ENCODE measurements at places on chromosomes 1 and 21.

DNA sequence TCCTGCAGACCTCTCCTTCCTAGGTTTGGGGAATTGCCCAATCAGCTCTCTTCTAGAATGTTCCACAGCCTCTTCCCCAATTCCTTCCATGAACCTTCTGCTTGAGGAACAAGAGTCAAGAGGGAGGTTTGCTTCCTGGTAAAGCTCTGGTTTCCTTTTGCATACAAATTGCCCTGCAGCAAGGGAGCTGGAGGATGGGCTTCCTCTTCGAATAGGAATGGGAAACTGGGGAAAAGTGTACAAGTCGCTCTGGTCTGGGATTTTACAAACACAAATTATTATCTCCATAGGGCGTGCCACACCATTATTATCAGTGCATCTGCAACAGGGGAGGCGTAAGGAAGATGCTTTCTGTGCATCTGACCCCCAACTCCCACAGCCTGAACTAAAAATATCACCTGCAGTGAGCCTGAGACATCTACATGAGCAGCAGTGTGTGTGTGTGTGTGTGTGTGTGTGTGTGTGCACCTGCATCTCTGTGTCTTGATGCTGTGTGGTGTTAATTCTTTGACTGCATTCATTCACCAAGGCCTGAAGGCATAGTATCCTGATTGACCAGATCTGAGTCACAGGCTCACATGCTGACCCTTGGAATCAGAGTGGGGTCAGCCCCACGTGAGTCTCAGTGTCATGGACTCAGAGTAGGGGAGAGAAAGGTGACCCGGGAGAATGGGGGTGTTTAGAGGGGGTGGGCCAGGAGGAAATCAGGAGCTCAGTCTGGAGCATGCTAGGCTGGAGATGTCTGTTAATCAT is 272.9 kb downstream of the KAZN start:
- no peak for DNase-seq

DNA sequence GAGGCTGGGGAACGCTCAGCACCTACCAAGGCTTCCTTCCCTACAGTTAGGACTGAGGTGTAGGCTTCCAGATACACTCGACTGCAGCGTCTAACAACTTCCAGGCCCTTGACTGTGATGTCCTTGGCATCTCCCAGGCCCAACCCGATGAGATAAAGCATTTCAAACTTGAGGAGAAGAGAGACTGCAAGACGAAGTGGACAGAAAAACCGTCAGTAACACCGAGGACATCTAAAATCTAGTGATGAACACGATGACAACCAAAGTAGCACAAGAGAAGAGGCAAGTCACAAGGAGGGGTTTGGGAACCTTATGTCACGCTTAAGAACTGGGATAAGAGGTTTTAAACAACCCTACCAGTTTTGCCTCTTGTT is 314 bp downstream of the DPH5 start:
- peak; percentile 11 for DNase-seq

- DNase-seq = no peak
These were observed 7.4 kb upstream of the DNMT3L start for GRCh38 chr21:44269090-44269489.

GRCh38 chr1:154808909-154809262 is 61.2 kb downstream of the KCNN3 start:
- no peak for DNase-seq

DNA sequence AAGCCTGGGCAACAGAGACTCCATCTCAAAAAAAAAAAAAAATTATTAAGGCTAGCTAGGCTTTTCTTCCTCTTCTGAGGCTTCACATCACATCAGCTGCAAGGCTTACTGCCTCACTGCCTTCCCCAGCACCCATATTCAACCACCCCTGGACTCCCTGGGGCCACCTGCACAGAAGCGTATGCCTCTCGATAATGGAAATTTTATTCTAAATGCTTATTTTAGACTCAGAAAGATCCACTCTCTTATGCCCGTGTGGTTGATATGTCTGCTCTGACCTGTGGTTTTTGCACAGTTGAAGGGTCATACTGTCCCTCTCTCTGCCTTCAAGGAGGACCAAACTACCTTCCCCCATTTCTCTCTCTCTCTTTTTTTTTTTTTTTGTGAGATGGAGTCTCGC is 1.5 kb upstream of the FCRLA start:
- DNase-seq = no peak

DNA sequence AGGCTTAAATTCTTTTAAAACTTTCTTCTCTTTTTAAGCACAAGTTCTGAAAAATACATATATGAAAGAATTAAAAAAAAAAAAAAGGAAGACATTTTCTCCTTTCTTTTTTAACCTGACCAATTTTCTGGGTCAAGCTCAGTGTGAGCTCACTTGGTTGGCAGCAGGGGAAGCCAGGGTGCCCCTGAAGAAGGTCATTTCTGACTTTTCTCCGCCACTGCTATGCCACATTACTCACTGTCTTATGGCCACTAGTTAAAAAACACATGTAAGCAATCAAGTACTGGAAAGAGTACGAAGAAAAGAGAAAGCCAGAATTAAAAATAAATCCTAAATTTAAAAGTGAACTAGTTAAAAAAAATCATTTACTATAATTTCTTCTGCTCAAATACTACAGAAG is 275.0 kb downstream of the NEGR1 start:
- no peak for DNase-seq

DNA sequence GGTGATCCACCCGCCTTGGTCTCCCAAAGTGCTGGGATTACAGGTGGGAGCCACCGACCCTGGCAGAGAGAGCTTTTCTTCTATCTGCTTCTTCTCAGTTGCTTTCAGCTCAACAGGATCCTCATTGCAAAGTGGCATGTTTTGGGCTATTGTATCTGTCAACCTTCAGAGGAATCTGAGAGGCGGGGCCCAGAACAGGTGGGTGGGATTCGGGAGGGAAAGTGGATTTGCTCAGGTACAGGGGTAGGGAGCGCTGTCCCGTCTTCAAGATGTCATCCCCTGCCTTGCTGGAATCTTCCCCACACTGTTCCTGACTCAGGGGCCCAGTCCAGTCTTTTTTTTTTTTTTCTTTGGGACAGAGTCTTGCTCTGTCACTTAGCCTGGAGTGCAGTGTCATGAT is 26.9 kb upstream of the RCC2 start:
- DNase-seq = no peak

All from stimulated activated CD4-positive, alpha-beta T cell treated with anti-CD3 and anti-CD28 coated beads, Interleukin-1b, Interleukin-23, amount 100 ng/mL, for 4 hours (primary cell).